ENCODE measurements at places on chromosomes 6 and 20.

DNA sequence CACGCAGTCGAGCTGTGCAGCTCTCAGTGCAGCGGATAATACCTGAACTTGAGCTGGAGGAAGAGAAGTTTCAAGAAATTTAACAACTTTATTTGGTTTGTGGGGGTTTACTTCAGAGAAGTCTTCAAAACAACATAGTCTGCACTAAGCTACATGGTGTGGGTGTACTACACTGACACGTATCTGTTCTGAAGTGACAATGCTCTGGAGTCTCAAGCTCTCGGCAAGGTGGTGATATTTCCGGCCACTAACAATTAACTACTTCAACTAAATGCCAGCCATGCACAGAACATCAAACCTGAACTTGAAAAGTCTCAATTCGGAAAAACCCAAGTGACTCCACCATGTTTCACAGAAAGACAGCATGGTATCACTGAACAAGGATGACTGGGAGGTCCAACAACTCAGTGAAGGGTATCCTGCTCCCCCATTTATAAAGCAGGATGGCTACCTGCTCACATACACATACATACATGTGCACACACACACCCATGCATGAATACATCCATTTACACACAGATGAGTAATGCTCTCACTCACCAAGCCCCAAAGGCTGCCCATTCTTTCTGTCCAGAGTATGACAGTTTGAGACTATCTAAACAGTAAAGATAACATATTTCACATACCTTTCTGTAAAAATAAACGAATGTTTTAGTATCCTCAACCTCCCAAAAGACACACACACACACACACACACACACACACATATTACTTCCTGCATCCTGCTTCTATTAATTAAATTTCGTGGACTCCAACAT lies 15.4 kb upstream of the ANKRD60 start:
- no peak for DNase-seq

DNA sequence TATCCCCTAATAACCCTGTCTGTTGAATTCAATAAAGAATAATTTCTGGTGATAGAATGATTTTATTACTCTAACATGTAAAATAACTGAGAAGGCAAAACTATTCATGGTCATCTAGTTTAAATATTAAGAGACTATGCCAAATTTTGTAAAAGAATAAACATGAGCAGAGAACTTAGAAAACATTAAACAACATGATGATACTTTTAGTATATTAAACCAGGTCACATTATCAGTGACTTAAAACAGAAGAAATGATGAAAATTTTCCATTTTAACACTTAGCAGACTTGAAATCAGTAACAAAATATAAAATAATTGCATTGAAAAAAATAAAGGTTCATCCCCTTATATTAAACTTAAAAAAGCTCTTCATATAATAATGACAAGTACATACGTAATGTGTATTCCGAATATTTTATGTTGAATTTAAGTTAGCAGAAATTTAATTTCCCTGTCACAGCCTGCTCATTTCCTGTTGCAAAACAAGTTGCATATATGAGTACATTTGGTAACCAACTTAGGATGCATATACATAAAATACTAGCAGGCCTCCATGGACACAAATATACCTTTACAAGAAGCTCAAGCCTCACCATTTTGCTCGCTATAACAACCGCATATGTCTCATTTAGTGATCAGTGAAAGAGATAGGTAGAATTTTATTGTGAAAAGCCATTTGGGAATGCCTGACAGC lies 40.6 kb downstream of the DTNBP1 start:
- no peak for DNase-seq

DNA sequence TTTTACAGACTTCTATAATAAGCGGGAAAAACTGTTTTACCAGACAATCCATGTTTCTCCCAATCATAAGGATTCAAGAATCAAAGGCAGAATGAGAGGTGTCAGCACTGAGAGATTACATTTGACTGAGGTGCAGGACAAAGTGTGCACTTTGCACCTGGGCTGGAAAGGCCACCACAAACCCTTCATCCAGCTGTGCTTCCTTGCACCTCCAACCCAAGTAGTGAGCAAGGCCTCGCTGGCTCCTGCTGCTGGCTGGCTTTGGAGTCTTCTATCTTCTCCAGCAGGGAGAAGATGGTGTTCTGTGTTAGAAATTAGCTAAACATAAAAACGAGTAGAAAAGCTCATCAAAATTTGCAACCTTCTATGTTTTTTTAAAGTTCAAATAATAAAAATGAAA lies 77.7 kb downstream of the CHD6 start:
- DNase-seq = no peak

- DNase-seq = no peak
Measured at GRCh38 chr20:22728146-22728745, 143.9 kb upstream of the FOXA2 start.

DNA sequence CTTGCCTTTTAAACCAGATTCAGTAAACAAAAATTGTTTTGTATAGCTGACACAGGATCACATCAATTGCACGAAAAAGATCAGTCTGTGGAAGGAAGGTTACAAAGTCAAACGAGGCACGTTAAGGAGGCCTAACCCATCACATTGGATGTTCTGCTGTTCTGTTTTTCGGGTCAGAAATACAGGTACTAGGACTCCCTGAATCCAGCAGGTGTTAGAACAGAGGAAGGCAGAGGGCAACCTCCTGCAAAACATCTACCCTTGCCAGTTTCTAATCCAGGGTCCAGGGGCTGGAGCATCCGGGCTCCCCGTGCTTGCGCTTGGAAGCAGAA lies 64.6 kb downstream of the PLG start:
- DNase-seq = no peak

DNA sequence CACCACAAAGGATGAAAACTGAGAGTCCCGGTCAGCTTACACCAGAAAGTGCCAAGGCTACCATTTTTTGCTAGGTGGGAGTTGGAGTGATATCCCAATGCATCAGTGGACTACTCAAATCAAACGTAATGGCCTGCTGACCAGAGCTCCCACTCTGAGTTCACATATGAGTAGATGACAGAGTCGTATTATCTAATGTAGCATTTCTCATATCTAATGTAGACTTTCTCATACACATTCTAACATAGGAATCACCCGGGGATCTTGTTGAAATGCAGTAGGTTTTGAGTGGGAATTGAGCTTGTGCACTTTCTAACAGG lies 38.4 kb upstream of the FUCA2 start:
- no peak for DNase-seq

DNA sequence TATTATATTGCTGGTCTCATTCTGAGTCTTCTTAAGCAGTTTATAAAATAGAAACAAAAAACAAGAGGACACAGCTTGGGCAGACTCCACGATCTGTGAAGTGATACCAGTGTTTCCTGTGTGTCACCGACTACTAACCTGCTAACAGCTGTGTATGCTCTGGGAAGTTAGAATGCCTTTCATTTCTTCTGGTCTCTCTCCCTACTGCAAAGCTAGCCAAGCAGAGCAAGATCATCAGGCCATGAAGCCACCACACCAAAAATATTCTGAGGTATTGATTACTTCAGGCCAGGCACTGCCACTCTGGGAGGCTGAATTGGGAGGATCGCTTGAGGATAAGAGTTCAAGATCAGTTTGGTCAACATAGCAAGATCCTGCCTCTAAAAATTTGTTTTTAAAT lies 46.9 kb upstream of the SMIM29 start:
- DNase-seq = no peak

DNA sequence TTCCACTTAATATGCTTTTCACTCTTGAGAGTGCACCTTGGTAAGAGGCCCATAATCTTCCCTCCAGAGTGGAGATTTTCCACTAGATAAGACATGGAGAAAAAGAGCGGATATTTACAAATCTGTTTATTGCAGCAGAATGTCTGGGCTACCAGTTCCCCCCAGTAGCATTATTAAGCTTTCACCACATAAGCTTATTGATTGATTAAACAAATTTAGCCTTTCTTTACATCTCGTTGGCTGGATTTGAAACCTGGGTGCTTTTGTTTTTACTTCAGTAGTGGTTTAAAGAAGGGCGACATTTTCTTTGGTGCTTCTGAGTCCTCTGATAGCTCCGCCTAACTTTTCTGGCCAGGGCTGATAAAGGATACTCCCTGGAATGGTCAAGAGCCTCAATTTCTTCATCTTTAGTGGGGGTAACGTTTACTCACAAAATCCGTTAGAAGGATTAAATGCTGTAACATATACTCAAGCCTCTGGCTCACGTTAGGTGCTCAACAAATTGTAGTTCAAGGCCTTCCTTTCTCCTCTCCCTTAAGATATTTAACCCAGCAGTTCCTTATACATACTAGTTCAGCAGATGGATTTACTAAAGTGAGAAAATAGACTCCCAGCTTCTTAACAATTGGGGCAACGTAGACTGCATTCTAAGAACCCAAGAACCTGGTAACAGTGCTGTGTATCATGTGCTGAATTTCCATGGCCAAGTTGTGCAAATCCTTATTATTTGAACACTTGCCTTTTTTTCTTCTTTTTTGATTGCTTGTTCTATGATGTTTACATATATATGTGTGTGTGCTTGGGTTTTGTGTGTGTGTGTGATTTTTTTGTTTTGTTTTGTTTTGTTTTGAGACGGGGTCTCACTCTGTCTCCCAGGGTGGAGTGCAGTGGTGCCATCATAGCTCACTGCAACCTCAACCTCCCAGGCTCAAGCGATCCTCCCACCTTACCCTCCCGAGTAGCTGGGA lies 91.4 kb downstream of the RREB1 start:
- DNase-seq = no peak

DNA sequence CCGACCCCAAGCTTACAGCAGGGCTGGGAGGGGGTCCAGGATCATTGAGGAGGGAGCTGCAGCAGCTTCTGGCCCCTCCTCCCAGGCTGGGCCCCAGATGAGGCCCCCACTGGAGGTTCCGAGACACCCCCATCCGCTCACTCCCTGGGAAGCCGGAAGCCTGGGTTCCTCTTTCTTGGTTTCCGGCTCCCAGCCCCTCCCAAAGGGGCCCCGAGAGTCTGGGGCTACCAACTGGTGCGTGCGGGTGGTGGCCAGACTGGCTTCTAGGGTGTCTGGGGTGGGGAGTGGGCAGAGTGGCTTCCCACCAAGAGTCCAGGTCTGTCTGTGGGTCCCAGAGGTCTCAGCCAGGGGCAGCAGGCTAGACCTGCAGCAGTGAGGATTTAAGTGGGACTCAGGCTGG lies 2.2 kb downstream of the RGS19 start:
- DNase-seq = peak; percentile 37

- DNase-seq = no peak
Measured at GRCh38 chr6:4220558-4220957, 85.2 kb upstream of the ECI2 start.

DNA sequence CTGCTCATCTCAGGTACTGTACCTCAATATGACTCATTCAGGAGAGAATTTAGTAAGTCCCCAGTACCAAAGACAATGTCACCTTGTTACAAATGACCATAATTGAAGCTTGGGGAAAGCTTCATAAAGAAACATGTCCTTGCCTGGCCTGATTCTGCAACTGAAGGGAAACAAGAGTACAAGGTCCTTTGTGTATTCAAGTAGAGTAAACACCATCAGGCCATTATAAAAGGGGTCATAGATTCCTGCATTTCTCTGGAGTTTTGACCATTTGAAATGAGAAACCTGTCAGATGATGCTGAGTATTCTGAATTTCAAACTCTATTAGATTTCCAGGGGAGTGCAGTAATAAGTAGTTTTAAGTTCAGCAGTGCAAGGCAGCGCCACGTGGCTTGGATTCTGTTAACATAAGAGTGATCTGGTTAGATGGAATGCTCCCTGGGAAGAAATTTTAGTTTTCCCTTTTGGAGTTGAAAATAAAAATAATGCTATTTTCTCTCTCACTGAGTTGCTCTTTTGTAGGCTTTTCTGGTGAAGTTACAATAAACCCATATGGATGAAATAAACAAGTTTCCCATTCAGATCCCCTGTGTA lies 1054.3 kb downstream of the EPHA7 start:
- DNase-seq = no peak
